Stimulated activated CD8-positive, alpha-beta memory T cell treated with anti-CD3 and anti-CD28 coated beads, Interleukin-4, amount 100 ng/mL, for 48 hours (primary cell): ENCODE measurements at places on chromosomes 5 and 9.

DNA sequence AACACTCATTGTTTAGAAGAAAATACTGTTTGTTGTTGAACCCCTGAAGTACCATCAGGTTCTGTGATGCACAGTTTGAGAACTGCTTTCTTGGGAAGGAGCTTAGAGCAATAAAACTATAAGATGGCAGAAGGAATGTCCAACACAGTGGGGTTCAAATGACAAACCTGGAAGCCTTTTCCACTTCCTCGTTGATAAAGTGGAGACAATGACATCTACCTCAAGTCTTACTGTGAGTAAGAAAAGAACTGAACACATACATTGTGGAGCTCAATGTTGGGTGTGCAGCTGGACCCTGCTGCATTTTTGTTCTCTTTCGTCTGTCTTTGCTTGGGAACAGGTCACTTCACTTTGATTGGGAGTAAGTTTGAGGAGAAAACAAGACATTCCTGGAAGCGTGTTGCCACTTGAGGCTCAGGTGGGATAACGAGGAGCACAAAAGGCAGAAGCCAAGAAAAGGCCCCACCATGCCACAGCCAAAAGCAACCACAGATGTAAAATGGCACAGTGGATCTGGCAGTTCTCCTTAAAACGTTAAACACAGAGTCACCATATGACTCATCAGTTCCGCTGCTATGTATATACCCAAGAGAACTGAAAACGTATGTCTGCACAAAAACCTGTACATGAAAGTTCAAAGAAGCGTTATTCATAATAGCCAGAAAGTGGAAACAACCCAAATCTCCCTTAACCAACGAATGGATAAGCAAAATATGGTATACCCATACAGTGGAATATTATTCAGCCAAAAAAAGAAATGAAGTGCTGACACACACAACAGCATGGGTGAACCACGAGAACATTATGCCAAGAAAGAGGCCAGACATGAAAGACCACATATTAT lies 42.9 kb upstream of the SUB1 start:
- DNase-seq: peak; percentile 45

GRCh38 chr5:6749026-6749716 lies 35.9 kb downstream of the TENT4A start:
- DNase-seq: no peak

DNA sequence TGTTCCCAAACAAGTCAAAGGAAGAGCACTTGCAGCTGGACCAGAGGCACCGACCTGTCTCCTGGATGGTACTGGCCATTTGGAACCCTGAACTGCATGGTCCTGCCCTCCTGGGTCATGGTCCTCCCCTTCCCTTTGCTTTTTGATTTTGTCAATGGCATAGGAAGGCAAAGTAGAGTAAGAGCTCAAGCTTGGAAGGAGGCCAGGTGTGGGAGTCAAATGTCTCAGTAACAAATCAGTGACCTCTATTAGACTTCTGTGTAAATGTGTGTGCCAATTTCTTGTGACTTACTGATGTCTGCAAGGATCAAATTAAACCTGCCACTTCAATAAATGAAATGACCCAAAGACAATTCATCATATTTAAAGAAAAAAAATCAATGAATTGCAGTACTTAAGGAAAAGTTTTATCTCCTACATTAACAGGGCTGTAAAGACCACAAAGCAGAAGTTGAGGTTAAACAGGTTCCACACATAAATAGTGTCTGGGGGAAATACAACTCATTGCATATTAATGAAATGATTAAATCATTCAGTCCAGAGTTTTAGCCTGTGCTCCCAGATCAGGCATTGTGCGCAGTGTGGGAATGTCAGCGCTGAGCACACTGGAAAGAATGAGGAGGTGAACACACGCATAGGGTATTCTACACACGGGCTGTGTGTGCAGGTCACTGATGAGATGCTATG lies 32.7 kb downstream of the OSMR start:
- no peak for DNase-seq

DNA sequence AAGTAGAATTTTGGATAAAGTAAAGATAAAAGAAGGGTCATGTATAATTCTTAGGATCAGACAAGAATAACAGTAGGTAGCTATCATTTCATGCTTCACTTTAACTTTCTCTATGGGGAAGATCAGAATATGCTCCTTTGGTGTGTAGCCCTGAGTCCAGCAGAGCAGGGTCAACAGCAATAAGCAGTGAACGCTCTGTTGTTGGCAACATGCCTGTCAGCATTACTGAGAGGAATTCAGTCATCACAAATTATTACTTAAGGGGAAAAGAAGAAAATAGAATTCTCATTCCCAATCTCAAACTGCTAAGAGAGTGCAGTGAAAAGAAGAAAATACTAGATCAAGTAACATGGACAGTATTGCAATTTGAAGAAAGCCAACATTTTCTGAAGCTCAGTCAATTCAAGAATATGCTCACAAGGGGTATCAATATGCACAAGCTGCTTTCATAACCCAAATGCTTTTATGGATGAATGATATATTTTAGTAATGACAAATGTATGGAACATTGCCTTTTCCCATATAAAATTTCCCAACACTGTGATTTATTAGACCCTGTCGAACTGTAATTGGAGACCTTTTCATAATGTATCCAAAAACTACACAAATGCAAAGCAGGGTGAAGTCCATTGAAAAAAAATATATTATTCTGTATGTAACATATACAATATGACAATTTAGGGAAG lies 1359.4 kb downstream of the EFNA5 start:
- no peak for DNase-seq

- DNase-seq: no peak
These were observed 234.1 kb downstream of the AUH start for GRCh38 chr9:91127653-91128052.

DNA sequence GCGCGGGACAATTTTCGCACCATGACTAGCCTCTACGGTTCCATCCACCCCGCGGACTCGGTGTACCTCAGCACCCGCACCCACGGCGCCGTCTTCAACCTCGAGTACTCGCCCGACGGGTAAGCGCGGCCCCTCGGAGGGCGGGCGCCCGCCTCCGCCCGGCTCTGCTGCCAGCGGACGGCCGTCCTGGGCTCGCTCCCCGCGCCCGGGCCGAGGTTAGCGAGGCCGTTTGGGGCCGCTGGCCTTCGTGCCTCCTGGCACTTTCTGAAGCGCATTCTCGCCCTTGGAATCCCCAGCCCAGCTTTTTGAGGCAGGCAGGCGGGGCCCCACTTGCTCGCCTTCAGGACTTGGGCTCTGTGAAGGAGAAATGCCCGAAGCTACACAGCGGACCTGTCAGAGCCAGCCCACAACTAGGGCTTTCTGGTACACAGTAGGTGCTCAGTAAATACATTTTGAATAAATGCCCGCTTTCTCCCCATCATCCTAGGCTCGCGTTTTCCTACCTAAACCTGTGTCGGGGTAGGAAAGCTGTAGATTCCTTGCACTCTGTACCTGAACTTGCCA lies 772 bp downstream of the DCAF10 start:
- peak; percentile 60 for DNase-seq

DNA sequence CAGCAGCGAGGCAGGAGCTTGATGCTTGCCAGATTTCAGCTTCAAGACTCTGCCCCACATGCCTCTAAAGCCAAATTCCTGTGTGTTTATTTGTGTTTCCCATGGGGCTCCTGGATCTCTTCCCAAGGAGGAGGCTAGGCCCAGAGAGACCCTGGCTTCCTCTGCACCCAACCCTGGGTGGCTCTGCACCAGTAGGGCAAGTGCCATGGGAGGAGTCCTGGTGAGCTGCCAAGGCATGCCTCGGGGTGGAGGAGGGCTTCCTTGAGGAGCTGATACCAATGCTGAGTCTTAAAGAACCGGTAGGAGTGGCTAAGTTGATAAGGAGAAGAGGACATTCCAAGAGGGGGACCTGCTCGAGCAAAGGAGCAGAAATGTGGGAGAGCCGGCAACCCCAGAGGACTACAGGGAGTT lies 6.8 kb upstream of the TIFAB start:
- DNase-seq: no peak
